ENCODE measurements at places on chromosomes 4 and X. TPM values are rescaled to one million over a fixed set of nuclear protein-coding genes. Genes with fewer than 3 reads are reported as not detected.

Gene XK
- 0.62 TPM for total RNA-seq

Gene SLC6A14
- not detected for total RNA-seq

Gene GRSF1
- total RNA-seq: 90.0 TPM

Gene FAM9B
- not detected for total RNA-seq

Gene DCUN1D4
- total RNA-seq: 39.8 TPM

Gene TEX13A
- total RNA-seq: not detected

Gene SMARCAD1
- 45.3 TPM for total RNA-seq

Gene BEND2
- total RNA-seq: not detected

Gene PWWP3B
- total RNA-seq: 0.12 TPM

Gene FGF13
- 55.3 TPM for total RNA-seq

Gene RIBC1
- total RNA-seq: 1.5 TPM

Gene F9
- total RNA-seq: not detected

Gene NALF2
- 3.6 TPM for total RNA-seq

Gene GRID2
- not detected for total RNA-seq

Gene DUX4
- not detected for total RNA-seq

Gene MAOA
- total RNA-seq: 18.2 TPM

Gene LRIT3
- not detected for total RNA-seq

Gene PNMA5
- total RNA-seq: not detected

Gene FOXP3
- 0.10 TPM for total RNA-seq

Gene HSFX1
- total RNA-seq: 0.20 TPM

Gene NXF2B
- total RNA-seq: not detected

Gene RTL9
- 0.02 TPM for total RNA-seq

Gene CC2D2A
- 12.2 TPM for total RNA-seq

Gene AFF2
- total RNA-seq: not detected

Gene GPM6B
- total RNA-seq: 0.75 TPM

Gene SSX5
- not detected for total RNA-seq

Gene MAP7D2
- total RNA-seq: 0.23 TPM

Gene RASSF6
- total RNA-seq: 0.07 TPM

Gene CFP
- 0.10 TPM for total RNA-seq

Gene TMEM144
- total RNA-seq: 229 TPM

Gene RENBP
- total RNA-seq: 0.87 TPM

Gene PCDH18
- 0.46 TPM for total RNA-seq

Gene ALB
- total RNA-seq: not detected

All from NCI-H460 (cell line).